Stimulated activated CD8-positive, alpha-beta memory T cell treated with anti-CD3 and anti-CD28 coated beads, Interleukin-12 subunit alpha, Interleukin-12 subunit beta, amount 100 ng/mL, for 4 hours (primary cell): ENCODE measurements at places on chromosomes 13 and 19.

- DNase-seq, result no peak
Observed at GRCh38 chr13:70894258-70894657, 786.0 kb upstream of the KLHL1 start.

DNA sequence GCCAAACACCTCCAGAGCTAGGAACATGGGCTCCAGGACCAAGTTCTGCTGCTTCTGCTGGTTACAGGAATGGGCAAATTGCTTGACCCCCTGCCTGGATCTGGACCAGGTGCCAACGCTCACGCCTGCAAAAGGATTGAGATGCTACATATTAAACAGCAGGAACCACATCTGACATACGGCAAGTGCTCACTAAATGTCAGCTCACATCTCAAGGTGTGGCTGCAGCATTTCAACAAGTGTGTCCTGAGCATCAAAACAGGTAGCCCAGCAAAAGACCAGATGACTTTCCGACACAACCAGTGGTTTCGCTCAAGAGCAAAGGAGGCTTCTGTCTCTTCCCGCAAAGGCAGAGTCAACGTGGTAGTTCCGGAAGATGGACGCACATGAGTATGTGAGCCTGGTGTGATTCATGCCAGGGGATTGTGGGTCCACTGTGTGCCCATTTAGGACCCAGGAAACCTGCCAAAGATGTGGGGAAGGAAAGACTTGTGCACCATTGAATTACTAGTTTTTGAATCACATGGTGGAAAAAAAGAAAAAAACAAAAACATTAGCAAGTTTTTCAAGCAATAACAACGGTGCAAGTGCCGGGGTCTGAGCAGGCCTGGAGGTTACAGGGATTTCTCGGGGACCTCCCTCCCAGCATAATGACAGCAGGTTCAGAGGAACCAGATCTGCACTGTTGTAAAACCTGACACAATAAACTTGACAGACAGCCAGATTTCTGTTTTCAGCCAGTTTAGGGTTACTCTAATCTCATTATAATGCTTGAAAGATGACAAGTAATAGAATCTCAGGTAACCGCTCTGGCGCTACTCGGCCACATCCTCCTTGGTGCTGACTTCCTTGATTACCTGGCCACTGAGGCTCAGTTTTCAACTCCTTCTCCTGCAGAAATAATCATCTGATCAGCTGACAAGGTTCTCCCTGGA is 77.9 kb downstream of the SOX1 start:
- DNase-seq, result no peak

GRCh38 chr19:11479090-11479897 is 1.6 kb downstream of the ELAVL3 start:
- no peak for DNase-seq

DNA sequence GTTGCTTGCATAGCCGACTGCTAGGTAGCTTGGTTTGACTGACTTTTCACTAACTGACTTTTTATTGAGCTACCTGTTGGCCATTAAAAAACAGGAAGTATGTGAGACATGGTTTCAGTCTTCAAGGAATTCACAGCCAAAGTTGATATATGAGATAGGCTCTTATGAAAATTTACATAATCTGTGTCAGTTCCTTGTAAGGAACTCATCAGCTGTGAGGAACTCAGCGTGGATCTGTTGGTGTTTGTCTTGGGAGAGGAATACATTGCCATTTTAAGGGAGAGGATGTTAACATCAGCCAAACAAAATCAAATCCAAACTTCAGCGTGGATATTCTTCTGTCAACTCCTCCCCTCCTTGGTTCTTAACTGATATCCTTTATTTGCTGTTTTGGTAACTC is 2.0 kb downstream of the RNF113B start:
- no peak for DNase-seq

- DNase-seq, result no peak
Observed at GRCh38 chr13:102584434-102584833, 12.4 kb upstream of the TPP2 start.

- DNase-seq, result no peak
Observed at GRCh38 chr19:13269348-13269747, 119.1 kb downstream of the IER2 start.

- DNase-seq, result no peak
Observed at GRCh38 chr19:10338940-10339339, 484 bp downstream of the ICAM3 start.
